ENCODE measurements at places on chromosomes 16 and 17.

DNA sequence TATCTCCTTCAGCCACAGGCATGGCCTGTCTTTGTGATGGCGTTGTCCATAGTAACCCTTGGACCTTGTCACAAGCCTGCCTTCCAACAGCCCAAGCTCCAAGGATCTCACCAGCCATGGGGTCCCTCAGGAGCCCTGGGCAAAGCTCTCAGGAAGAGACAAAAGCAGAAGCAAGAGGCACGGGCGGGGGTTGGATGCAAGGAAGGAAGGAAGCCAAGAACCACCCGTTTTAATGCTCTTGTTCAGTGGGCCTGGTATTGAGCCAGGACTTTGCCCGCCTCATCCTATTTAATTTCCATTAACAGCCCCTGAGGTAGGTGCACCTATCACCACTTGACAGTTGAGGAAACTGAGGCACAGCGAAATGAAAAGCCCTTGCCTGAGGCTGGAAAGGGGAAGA lies 32.3 kb upstream of the GOSR2 start:
- DNase-seq, result no peak

- DNase-seq, result no peak
Observed at GRCh38 chr17:4118015-4118743, 24.7 kb downstream of the ZZEF1 start.

GRCh38 chr17:45431531-45432404 lies 902 bp downstream of the ARHGAP27 start:
- DNase-seq, result peak; percentile 100

- DNase-seq, result no peak
Observed at GRCh38 chr17:58246104-58246740, 7.8 kb downstream of the LPO start.

GRCh38 chr17:60153606-60154390 lies 4.0 kb downstream of the CA4 start:
- DNase-seq, result no peak

GRCh38 chr16:1105888-1106620 lies 10.0 kb upstream of the C1QTNF8 start:
- peak; percentile 97 for DNase-seq

DNA sequence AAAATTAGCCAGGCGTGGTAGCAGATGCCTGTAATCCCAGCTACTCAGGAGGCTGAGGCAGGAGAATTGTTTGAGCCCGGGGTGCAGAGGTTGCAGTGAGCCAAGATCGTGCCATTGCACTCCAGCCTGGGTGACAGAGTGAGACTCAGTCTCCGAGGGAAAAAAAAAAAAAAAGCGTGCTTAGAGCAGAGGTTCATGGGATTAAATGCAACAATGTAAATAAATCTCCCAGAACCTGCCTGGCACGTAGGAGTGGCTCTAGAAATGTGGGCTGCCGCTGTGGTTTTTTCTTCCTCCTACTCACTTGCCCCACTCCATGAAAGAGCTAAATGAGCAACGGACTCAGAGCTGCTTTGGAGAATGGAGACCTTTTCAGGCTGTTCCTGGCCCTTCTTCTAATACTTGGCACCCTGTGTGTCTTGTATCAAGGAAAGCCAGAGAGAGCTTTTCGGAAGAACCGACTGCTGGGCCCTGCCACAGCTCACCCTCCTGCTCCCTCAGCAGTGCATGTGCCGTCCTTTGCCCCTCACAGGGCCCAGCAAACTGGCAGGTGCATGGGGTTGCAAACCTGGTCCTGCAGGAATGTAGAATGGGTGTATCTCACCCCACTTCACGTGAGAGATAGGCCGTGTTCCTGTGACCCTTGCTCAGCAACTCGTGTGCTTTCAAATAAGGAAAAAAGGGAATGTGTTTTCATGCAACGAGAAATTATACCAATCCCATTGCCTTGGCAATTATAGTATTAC lies 52.0 kb downstream of the LDHD start:
- no peak for DNase-seq

DNA sequence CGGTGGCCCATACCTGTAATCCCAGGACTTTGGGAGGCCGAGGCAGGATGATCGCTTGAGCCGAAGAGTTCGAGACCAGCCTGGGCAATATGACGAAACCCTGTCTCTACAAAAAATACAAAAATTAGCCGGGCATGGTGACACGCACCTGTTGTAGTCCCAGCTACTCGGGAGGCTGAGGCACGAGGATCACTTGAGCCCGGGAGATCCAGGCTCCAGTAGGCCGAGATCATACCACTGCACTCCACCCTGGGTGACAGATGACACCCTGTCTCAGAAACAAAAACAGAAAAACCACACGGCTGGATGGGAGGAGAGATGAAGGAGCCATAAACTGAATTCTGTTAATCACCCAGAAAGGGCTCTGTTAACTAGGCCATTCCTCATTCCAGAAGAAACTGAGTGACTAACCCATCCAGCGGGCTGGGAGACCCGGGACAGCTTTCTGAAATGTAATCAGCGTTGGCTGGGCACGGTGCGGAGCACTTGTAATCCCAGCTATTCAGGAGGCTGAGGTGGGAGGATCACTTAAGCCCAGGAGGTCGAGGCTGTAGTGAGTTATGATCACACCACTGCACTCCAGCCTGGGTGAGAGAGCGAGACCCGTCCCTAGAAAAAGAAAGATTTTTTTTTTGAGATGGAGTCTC lies 641 bp upstream of the NT5C3B start:
- DNase-seq, result no peak

- no peak for DNase-seq
Observed at GRCh38 chr17:3818786-3819185, 17.8 kb upstream of the ITGAE start.

GRCh38 chr17:66371561-66371960 lies 69.1 kb downstream of the PRKCA start:
- no peak for DNase-seq

- peak; percentile 70 for DNase-seq
Observed at GRCh38 chr16:89319886-89320781, 102.6 kb downstream of the ZNF778 start.

DNA sequence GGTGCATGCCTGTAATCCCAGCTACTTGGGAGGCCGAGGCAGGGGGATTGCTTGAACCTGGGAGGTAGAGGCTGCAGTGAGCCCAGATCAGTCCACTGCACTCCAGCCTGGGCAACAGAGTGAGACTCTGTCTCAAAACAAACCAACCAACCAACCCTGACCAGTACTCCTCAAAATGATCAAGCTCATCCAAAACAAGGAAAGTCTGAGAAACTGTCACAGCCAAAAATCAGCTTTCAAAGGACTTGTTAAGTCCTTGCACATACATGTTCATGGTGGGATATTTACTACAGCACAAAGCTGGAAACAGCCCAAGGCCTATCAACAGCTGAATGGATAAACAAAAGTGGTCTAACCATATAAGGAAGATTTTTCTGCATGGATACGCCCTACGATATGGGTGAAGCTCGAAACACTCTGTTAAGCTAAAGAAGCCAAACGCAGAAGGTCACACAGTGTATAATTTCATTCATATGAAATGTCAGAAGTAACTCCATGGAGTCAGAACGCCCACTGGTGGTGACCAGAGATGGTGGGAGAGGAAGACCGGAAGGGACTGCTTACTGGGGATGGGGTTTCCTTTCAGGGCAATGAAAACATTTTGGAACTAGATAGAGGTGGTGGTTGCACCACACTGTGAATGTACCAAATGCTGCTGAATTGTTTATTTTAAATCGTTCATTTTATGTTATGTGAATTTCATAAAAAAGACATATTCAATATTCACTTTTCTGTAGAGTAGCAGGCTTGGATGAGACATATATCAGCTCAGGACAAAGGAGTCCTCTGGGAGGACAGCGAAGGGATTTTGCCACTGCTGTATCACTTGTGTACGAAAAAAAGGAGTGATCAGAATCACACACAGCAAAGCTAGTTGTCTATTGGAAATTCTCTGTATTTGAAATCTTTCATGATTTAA lies 17.7 kb downstream of the CCL17 start:
- peak; percentile 27 for DNase-seq

DNA sequence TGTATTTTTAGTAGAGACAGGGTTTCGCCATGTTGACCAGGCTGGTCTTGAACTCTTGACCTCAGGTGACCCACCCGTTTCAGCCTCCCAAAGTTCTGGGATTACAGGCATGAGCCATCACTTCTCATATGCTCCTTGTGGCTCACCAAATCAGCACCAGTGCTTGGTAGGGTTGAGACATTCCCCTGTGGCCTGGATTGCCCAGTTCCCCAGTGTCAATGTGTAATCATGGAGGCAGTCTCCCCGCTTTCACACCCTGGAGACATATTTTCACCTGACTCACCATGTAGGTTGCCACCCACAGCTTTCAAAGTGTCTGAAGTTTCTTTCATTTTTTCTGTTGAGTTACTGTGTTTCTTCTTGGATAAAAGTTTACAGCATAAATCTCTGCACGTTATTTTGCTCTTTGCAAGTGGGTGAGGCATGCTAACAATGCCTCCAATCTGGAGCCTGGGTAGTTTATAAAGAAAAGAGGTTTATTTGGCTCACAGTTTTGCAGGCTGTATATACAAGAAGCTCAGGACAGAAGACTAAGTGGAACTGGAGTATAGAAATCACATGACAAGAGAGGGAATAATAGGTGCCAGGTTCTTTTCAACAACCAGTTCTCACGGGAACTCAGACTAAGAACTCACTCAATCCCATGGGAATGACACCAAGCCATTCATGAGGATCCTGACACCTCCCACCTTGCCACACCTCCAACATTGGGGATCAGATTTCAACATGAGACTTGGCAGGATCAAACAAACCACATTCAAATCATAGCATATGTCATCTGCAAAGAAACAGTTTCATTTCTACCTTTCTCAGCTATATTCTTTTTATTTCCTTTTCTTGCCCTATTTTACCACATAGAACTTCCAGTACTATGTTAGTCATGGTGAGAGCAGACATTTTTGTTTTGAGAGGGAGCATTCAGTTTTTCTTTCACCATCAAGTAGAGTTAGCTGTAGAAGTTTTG lies 113.2 kb downstream of the PHKB start:
- no peak for DNase-seq

GRCh38 chr17:82703036-82703745 lies 4.7 kb upstream of the RAB40B start:
- DNase-seq, result no peak

GRCh38 chr16:11409398-11409797 lies 64.1 kb downstream of the RMI2 start:
- DNase-seq, result no peak

DNA sequence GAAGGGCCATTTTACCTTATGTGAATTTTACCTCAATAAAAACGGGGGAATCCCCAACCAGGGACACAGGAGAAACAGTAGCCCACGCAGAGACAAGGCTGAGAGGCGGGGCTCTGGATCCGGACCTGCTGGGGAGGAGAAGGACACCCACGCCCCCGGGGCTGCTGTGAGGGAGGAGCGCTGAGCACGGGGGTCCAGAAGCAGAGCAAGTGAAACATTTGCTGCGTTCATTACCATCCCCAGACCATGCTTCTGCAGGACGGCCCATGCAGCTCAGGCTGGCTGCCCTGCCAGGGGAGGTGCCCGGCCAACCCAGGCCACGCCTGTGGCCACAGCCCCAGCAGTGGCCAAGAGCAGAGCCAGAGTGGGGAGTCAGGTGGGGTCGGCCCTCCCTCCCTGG lies 50.0 kb downstream of the KCNJ18 start:
- no peak for DNase-seq

GRCh38 chr17:8580952-8581658 lies 49.4 kb downstream of the MYH10 start:
- no peak for DNase-seq

- no peak for DNase-seq
Observed at GRCh38 chr17:58340405-58340876, 11.6 kb downstream of the SUPT4H1 start.

DNA sequence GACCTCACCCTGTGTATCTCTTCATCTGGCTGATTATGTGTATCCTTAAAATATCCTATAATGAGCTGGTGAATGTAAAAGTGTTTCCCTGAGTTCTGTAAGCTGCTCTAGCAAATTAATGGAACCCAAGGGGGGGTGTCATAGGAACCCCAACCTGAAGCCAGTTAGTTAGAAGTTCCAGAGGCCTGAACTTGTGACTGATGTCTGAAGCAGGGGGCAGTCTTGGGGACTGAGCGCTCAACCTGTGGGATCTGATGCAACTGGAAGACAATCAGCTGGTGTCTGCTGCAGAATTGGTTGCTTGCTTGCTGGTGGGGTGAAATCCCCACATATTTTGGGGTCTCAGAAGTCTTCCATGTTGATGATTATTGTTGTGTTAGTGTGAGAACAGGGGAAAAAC lies 75.7 kb upstream of the NKD1 start:
- no peak for DNase-seq

DNA sequence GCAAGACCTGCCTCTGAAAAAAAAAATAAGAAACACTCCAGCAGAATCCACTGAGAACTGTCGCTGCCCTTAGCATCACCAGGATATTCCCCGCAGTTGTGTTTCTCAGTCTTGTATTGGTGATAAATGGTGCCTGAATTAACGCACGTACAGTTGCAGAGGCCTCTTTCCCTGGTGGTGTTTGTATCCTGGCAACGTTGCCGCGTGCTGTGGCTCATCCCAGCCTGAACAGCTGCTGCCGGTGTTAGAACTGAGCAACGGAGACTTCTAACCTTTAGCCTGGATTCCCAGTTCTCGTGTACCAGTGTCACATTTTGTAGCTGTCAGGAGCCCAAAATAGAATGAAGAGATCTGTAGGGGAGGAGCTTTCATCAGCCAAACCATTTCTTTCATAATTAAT lies 4.8 kb downstream of the MLYCD start:
- DNase-seq, result no peak

DNA sequence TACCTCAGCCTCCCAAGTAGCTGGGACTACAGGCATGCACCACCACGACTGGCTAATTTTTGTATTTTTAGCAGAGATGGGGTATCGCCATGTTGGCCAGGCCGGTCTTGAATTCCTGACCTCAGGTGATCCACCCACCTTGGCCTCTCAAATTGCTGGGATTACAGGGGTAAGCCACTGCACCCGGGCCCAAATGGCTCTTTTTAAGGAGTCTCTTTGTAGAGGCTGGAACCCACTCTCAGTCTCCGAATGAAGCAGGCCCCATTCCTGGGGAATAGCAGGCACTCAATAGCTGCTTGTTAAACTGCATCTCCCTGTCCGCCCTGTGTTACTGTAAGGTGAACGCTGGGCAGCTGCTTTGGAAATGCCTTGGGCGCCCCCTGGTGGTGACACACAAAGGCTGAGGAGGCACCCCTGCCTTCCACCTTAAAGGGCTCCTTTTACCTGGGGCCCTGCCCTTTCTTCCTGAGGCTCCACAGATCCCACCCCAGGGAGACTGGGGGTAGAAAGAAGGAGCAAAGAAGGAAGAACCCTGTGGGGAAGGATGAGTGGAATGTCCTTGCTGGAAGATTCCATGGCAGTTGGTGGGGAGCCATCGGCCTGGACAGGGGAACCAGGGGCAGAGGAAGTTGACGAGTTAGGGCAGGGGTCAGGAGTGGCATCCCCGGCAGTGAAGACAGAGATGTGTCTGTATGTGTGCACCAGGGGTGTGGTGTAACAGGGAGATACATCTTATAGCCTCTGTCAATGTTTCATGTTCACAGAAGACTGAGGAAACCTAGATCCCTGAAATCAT lies 6.1 kb upstream of the SP2 start:
- peak; percentile 82 for DNase-seq

DNA sequence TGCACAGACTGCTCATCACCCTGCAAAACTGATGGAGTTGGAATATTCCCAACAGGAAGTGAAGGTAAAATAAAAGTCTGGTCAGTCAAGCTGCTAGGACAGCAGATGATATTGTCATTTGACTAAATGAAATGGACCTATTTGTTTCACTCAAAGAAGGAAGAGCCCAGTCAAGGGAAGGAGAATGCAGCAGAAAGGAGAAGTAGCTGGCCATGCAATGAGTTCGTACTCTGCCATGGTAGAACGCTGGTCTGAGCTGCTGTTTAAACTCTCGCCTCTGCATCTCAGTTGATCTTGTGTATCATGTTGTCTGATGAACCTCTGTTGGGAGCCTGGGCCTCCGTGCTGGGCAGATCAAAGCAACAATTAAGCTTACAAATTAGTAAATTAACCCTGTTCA lies 15.6 kb upstream of the YPEL2 start:
- DNase-seq, result no peak

GRCh38 chr17:21124086-21124485 lies 2.7 kb upstream of the DHRS7B start:
- DNase-seq, result no peak
